ENCODE measurements at places on chromosomes 5 and 9. TPM values are rescaled to one million over a fixed set of nuclear protein-coding genes. Genes with fewer than 3 reads are reported as not detected.

Gene GPRIN1
- 1.3 TPM for total RNA-seq

Gene DPP7
- 171 TPM for total RNA-seq

Gene ZNF782
- total RNA-seq, result 19.8 TPM

Gene CDC20B
- not detected for total RNA-seq

Gene TMEM252
- not detected for total RNA-seq

Gene OSMR
- total RNA-seq, result 11.7 TPM

Gene CATSPER3
- total RNA-seq, result 0.52 TPM

GRCh38 chr9:2691212-2691611 is 26.1 kb upstream of the KCNV2 start:
- H3K27me3 ChIP-seq, result no peaks in the 10 kb centered on the region
- DNase-seq, result no peak
- no peaks in the 10 kb centered on the region for H3K4me1 ChIP-seq
- no peaks in the 10 kb centered on the region for H3K36me3 ChIP-seq
- H3K4me3 ChIP-seq, result no peak overlapping the region

DNA sequence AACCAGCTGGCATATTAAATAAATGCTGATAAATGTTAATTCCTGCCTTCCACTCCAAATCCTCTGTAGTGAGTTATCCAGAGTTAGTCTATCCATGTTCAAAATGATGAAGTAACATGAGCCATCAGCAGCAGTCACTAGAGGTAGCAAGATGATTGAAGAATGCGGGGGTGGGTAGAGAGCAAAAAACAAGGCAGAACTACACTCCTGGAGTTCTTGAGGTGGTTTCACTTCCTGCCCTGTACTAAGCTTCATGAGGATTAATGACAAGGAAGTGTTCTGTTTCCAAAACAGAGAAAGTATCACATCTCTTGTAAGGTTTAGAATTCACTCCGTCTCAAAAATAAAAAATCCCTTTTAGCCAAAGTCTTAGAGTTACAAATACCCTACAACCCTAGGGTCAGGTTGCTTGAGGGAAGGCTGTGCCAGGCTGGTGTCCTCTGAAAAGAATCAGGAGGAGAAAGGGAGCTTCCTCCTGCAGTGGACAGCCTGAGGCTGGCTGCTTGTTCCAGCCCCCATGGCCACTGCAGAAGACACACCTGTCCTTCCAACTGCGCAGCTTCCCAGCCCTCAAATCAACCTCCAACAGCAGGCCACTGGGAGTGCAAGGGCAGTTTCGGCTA is 180.2 kb downstream of the DENND1A start:
- no peaks in the 10 kb centered on the region for H3K36me3 ChIP-seq
- no peak for DNase-seq
- no peak overlapping the region for H3K4me3 ChIP-seq
- no peaks in the 10 kb centered on the region for H3K27me3 ChIP-seq
- H3K4me1 ChIP-seq, result no peaks in the 10 kb centered on the region

DNA sequence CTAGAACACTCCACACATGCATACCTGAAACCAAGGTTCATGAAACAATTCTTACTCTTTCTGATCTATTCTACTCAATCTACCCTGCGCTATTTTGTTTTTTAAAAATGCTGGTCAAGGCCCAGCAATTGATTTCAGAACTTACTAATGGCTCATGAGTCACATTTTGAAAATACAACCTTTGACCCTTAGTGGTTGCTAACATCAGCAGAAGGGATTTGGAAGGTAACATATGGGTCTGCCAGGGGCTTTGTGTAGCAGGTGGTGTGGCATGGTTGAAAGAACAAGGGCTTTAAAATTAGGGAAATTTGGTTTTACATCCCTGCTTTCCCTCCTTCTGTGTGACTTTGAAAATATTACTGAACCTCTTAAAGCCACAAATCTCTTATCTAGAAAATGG is 101.4 kb downstream of the ATG10 start:
- H3K4me1 ChIP-seq, result no peaks in the 10 kb centered on the region
- no peaks in the 10 kb centered on the region for H3K36me3 ChIP-seq
- no peak for DNase-seq
- H3K27ac ChIP-seq, result no peak overlapping the region
- no peak overlapping the region for H3K4me3 ChIP-seq
- H3K27me3 ChIP-seq, result no peaks in the 10 kb centered on the region

DNA sequence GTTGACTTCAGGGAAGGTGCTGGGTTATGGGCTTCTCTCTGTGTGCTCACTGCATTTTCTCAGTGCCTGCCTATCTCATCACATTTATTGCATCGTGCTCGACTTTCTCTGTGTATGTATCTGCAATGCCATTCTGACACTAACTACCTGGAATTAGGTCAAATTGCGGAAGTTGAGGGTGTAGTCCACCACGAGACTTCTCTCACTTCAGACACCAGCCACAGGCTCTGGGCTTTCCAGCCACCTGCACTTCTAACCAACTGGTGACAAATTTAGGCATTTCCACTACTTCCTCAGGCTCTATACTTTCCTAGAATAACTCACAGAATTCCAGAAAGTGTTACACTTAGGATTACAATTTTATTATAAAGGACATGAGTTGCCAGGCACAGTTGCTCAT is 188.6 kb upstream of the ZNF608 start:
- no peak for DNase-seq
- no peak overlapping the region for H3K27ac ChIP-seq
- H3K4me1 ChIP-seq, result peaks cover 14% of the 10 kb centered on the region
- no peaks in the 10 kb centered on the region for H3K36me3 ChIP-seq
- no peaks in the 10 kb centered on the region for H3K27me3 ChIP-seq
- no peak overlapping the region for H3K4me3 ChIP-seq

GRCh38 chr5:12109075-12109688 is 204.9 kb upstream of the CTNND2 start:
- no peak overlapping the region for H3K4me3 ChIP-seq
- H3K27ac ChIP-seq, result no peak overlapping the region
- H3K27me3 ChIP-seq, result no peaks in the 10 kb centered on the region
- peaks cover 16% of the 10 kb centered on the region for H3K4me1 ChIP-seq

GRCh38 chr5:145637396-145637795 is 197.7 kb downstream of the PRELID2 start:
- no peak for DNase-seq
- peaks cover 9% of the 10 kb centered on the region for H3K4me1 ChIP-seq
- no peak overlapping the region for H3K4me3 ChIP-seq
- no peaks in the 10 kb centered on the region for H3K36me3 ChIP-seq
- no peak overlapping the region for H3K27ac ChIP-seq

GRCh38 chr5:112119508-112119907 is 299.6 kb downstream of the EPB41L4A start:
- no peak overlapping the region for H3K4me3 ChIP-seq
- H3K27me3 ChIP-seq, result no peaks in the 10 kb centered on the region
- DNase-seq, result no peak
- no peak overlapping the region for H3K27ac ChIP-seq
- no peaks in the 10 kb centered on the region for H3K4me1 ChIP-seq

DNA sequence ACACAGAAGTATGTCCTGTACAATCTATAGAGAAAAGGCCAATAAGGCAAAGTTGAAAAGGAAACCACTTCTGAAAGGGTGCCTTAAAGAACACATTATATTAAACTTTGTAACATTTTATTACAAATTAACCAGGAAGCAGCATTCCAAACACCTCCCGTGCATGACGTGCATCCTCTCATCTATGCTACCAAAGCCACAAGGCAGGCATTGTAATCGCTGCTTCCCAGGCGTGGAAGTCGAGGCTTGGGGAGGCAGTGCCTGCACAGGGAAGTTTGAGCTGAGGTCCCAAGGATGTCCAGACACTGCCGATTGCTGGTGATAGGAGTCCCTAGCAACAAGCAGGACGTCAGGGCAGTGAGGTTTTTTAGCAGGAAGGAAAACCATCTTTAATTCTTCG is 44.3 kb upstream of the BARHL1 start:
- no peaks in the 10 kb centered on the region for H3K4me1 ChIP-seq
- peak; percentile 37 for DNase-seq
- H3K4me3 ChIP-seq, result no peak overlapping the region
- no peak overlapping the region for H3K27ac ChIP-seq
- H3K36me3 ChIP-seq, result no peaks in the 10 kb centered on the region
- H3K27me3 ChIP-seq, result no peaks in the 10 kb centered on the region

- H3K4me3 ChIP-seq, result peak overlapping the region; percentile 73
- peaks cover 12% of the 10 kb centered on the region for H3K4me1 ChIP-seq
- DNase-seq, result peak; percentile 61
- H3K27ac ChIP-seq, result peak overlapping the region; percentile 39
- H3K27me3 ChIP-seq, result no peaks in the 10 kb centered on the region
- H3K36me3 ChIP-seq, result no peaks in the 10 kb centered on the region
These were observed 831 bp downstream of the ODF2 start for GRCh38 chr9:128456613-128457061.

DNA sequence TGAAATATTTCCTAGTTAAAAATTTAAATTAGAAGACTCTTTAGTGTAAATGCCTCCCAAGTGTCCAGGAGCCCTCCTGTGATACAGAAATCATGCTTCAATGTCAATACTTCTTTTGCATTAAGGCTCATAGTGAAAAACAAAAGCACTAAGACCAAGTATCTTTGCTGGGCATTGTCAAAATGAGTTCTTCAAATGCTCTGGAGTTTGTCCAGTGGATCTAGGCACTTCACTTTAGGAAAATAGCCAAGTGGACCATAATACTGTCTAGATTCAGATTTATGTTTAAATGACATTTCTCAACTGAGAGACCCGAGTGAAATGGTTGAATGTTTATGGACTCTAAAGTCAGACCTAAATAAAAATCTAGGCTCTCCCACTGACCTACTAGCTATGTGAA is 21.3 kb upstream of the CCDC112 start:
- H3K27me3 ChIP-seq, result no peaks in the 10 kb centered on the region
- no peak overlapping the region for H3K27ac ChIP-seq
- H3K36me3 ChIP-seq, result no peaks in the 10 kb centered on the region
- H3K4me1 ChIP-seq, result no peaks in the 10 kb centered on the region

DNA sequence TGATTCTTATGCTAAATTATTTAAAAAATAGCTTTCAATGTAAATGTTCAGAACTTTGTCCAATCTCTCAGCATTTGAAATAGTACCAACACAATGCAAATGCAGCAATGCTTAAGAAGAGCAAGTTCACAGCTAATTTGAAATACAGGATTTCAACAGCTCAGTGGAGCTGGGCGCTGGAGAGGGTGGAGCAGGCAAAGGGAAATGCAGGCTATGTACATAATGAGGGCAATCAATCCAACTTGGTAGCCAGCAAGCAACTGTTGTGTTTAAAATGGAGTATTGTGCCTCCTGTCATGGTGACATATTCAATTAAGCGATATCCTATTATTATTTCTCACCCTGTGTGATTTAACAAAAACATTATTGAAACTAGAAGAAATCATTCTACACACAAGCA is 568.8 kb downstream of the PSAT1 start:
- H3K4me3 ChIP-seq, result no peak overlapping the region
- DNase-seq, result no peak
- H3K36me3 ChIP-seq, result no peaks in the 10 kb centered on the region
- no peak overlapping the region for H3K27ac ChIP-seq

- peaks cover 34% of the 10 kb centered on the region for H3K4me1 ChIP-seq
- no peak overlapping the region for H3K4me3 ChIP-seq
- peak overlapping the region; percentile 77 for H3K27ac ChIP-seq
- no peak for DNase-seq
- no peaks in the 10 kb centered on the region for H3K36me3 ChIP-seq
These were observed 1.2 kb downstream of the MTAP start for GRCh38 chr9:21803649-21804048.

DNA sequence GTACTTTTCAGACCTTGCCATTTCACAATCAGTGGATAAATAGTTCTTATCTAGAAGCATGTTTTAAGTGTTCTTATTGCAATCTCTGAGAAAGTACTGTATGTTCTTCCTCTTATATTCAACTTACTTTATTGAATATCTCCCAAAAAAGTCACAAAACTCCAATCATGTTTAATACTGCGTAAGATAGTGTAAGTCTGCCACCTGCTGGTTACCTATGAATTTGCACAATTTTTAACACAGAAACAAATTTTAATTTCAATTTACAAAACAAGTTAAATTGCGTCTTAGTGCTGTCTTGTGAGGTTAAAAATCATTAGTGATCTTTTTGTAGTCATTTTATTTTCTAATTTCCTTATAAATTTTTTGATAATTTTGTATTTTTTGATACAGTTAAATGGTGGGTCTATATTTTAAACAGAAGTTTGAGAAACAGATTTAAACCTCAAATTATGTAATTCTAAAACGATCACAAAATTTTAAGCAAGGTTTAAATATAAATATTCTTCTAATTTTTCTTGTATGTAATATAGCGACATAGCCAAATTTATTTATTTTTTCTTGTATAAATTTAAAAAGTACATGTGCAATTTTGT is 115.8 kb downstream of the EMB start:
- no peaks in the 10 kb centered on the region for H3K36me3 ChIP-seq
- no peaks in the 10 kb centered on the region for H3K4me1 ChIP-seq
- no peak overlapping the region for H3K27ac ChIP-seq
- no peak for DNase-seq
- no peaks in the 10 kb centered on the region for H3K27me3 ChIP-seq

DNA sequence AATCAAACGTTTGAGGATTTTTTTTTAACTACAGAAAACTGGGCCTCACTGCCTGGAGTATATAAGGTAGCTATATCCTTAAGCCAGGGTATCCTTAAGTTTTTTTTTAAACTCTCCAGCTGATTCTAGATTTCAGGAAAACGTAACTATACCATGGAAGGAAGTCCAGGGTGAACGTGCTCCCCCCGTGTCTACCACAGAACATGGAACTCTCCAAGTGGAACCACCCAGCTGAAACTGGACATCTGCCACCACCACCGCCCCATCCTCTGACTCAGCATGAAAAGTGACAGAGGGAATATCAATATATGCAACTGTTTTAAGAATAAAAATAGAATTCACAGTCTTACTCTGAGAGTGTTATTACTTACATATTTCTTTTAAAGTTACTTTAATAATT is 61.3 kb downstream of the DROSHA start:
- no peak overlapping the region for H3K4me3 ChIP-seq
- H3K27me3 ChIP-seq, result no peaks in the 10 kb centered on the region
- no peaks in the 10 kb centered on the region for H3K36me3 ChIP-seq
- no peak overlapping the region for H3K27ac ChIP-seq

DNA sequence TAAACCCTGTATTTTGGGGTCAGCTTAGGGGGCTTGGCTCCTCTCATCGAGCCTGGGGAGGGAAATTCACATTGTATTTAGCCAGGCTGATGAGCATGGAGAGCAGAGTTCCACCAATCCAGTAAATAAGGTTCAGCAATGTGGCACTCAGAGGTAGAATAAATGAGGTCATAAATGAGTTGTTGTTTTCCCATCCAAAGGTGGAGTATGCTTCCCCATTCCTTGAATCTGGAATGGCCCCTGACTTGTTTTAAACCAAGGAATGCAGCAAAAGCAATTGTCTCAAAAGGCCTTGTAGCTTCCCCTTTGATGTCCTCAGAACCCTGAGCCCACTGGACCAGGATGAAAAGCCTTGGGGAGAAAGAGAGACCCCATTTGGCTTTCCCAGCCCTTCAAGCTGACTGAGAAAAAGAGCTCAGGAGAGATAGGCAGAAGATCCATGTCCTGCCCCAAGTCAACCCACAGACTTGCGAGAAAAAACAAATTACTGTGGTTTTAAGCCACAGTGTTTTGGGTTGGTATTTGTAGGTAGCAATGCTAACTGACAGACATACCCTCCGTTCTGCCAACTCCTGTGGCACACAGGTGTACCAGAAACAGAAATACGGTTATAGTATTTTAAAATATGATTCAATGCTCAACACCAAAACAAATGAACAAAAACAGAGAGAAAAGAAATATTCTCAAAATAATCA is 566.0 kb upstream of the DMAC1 start:
- no peaks in the 10 kb centered on the region for H3K36me3 ChIP-seq
- no peak overlapping the region for H3K27ac ChIP-seq
- H3K27me3 ChIP-seq, result no peaks in the 10 kb centered on the region
- DNase-seq, result no peak
- H3K4me3 ChIP-seq, result no peak overlapping the region

GRCh38 chr5:58451732-58452565 is 7.9 kb downstream of the PLK2 start:
- H3K27me3 ChIP-seq, result no peaks in the 10 kb centered on the region
- no peak for DNase-seq
- H3K4me1 ChIP-seq, result peaks cover 20% of the 10 kb centered on the region
- H3K36me3 ChIP-seq, result peaks cover 6% of the 10 kb centered on the region
